Fibroblast of skin of right biceps (primary cell): ENCODE measurements at places on chromosomes 7 and 10.
A peak's percentile ranks its signal among the peaks of the same experiment; 100 is the strongest.

- no peak for DNase-seq
Observed at GRCh38 chr10:130921461-130921860, 390.1 kb downstream of the TCERG1L start.

GRCh38 chr7:50022451-50022850 lies 70.6 kb downstream of the ZPBP start:
- no peak for DNase-seq

- DNase-seq, result no peak
Observed at GRCh38 chr7:147909431-147910148, 681.0 kb upstream of the C7orf33 start.

- DNase-seq, result peak; percentile 82
Observed at GRCh38 chr7:143295870-143296269, 7.7 kb downstream of the CASP2 start.

GRCh38 chr10:18368682-18369081 lies 228.5 kb downstream of the CACNB2 start:
- DNase-seq, result peak; percentile 57

DNA sequence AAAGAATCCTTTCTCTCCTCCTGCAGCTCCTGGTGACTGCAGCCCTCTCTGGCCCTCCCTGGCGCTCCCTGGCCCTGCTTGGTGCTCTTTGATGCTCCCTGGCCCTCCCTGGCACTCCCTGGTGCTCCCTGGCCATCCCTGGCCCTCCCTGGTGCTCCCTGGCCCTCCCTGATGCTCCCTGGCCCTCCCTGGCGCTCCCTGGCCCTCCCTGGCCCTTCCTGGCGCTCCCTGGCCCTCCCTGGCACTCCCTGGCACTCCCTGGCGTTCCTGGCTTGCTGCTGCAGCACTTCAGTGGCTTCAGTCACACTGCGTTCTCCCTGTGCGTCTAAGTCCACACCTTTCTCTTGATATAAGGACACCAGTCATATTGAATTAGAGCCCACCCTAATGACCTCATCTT lies 15.2 kb upstream of the FGFR2 start:
- no peak for DNase-seq

DNA sequence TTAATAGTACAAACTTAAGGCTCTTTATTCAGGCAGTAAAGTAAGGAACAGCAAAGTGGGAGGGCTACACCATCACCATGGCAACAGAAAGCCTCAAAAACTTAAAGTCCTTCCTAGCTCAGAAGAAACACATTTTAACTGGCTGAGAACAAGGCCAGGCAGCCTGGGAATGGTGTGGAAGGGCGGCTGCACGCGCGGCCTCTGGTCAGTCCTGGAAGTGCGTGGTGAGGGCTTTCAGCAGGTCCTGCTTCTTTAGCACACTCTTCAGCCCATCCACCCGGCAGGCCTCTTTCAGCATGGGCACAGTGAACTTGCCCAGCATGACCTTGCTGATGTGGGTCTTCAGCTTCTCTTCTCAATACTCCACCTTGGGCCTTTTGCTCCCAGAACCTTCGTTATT lies 133.0 kb downstream of the CYP26A1 start:
- DNase-seq, result no peak

GRCh38 chr7:134357486-134357885 lies 40.8 kb upstream of the SLC35B4 start:
- no peak for DNase-seq

DNA sequence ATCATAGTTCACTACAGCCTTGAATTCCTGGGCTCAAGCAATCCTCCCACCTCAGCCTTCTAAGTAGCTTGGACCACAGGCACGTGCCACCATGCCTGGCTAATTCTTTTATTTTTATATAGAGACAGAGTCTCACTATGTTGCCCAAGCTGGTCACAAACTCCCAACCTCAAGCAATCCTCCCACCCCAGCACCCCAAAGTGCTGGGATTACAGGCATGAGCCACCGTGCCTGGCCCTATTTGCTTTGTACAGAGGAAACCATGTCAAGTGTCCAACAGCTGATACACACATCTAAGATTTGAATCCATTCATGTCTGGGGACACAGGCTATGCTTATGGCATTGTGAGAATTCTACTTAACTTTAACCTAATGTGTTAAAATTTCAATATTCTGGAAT lies 29.9 kb upstream of the MPP7 start:
- DNase-seq, result no peak

GRCh38 chr10:63929831-63930467 lies 408.7 kb downstream of the REEP3 start:
- peak; percentile 11 for DNase-seq

DNA sequence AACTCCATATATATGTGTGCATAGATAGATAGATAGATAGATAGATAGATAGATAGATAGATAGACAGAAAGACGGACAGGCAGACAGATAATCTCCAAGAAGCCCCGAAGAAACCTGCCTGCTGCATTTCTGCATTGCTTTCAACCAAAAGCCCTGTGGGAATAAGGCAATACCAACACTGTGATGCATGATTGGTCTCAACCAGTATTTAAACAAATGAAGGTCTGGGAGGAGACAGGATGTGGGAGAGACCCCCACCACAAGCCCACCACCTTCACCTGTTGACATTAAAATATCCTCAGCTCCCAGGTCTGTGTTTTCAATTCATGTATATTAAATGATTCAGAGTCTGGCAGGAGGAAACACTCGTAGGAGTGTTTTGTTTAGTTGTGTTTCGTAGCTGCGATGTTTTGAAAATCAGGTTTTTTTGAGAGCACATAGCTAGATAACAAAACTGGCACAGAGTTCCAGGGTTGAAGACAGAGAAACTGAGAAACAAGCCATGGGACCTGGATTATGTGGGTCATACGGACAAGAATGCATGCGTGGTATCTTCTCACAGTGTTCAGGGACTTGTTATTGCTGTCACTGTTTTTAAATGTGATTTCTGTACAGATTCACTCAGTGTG lies 200.7 kb upstream of the AHR start:
- DNase-seq, result no peak

GRCh38 chr7:27576360-27576944 lies 86.2 kb downstream of the HIBADH start:
- peak; percentile 37 for DNase-seq

DNA sequence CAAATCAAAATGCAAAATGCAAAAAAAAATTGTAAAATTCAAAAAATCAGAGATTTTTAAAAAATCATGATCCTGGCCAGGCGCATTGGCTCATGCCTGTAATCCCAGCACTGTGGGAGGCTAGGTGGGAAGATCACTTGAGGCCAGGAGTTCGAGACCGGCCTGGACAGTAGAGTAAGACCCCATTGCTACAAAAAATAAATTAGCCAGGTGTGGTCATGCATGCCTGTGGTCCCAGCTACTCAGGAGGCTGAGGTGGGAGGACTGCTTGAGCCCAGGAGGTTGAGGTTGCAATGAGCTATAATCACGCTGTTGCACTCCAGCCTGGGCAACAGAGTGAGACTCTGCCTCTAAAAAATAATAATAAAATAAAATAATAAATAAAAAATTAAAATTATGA lies 155.8 kb upstream of the TCF7L2 start:
- no peak for DNase-seq

DNA sequence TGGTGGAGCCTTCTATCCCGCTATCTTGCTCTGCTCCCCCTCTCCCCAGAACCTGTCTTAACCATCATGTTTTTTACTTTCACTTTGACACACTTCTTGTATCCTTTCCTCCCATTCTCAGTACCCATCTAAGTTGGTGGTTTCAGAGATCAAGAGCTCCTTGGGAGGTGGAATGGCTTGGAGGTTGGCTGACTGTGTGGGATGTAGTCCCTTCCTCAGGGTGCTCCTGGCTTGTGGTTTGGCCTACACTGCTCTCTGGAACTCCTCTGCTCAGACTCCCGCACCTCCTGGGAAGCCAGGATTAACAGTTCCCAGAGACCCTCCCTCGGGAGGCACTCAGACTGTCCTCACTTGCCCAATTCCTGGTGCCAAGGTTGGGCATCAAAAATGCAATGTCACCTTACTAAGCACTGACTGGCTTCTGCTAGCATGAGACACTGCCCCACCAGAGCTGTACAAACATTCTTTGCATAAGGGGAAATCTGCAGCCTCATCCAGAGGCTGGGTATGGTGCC lies 93.1 kb upstream of the NAMPT start:
- DNase-seq, result no peak

- DNase-seq, result no peak
Observed at GRCh38 chr10:47042780-47043750, 131.8 kb downstream of the PTPN20 start.

DNA sequence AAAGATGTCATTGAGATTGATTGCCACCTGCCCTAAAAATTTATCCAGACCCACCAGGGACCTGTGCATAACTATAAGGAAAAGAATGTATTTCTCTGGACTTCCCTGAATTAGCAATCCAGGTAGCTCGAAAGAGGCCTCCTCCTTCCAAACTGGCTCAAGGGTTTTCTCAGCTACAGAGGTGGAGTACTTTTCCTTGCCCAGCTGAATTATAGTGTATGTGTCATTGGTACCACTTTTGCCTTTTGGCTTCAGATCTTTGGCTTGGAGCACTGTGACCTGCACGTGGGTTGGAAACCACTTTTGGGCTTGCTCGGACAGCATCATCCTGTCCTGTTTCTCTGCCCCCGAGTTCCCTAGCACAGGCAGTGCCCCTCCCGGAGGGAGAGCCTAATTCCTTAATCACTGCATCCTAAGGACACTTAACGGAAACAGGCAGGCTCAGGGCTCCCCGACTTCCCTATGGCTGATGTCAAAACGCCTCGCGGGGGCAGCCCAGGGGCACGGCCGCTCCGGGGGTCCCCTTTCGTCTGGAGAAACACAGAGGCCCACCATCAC lies 825 bp downstream of the RAB11FIP2 start:
- peak; percentile 43 for DNase-seq

GRCh38 chr10:47067949-47068940 lies 157.0 kb downstream of the PTPN20 start:
- no peak for DNase-seq
